ENCODE measurements at places on chromosomes 2 and 18.

DNA sequence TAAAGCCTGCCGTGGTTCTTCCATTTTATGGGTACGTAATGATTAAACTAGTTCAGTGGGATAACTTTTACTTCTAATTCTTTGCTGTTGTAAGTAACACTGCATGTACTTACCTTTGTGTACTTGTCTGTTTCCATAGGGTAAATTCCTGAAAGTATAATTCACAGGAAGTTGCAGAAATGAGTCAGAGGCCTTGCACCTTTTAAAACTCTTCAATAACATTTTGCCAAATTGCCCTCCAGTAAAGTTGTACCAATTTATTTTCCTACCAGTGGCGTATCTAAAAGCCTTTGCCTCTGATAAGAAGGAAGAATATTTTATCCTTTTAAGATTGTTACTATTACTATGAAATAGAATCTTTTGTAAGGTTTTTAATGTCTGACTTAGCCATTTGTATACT is 65.1 kb downstream of the CAB39 start:
- DNase-seq: peak; percentile 60

DNA sequence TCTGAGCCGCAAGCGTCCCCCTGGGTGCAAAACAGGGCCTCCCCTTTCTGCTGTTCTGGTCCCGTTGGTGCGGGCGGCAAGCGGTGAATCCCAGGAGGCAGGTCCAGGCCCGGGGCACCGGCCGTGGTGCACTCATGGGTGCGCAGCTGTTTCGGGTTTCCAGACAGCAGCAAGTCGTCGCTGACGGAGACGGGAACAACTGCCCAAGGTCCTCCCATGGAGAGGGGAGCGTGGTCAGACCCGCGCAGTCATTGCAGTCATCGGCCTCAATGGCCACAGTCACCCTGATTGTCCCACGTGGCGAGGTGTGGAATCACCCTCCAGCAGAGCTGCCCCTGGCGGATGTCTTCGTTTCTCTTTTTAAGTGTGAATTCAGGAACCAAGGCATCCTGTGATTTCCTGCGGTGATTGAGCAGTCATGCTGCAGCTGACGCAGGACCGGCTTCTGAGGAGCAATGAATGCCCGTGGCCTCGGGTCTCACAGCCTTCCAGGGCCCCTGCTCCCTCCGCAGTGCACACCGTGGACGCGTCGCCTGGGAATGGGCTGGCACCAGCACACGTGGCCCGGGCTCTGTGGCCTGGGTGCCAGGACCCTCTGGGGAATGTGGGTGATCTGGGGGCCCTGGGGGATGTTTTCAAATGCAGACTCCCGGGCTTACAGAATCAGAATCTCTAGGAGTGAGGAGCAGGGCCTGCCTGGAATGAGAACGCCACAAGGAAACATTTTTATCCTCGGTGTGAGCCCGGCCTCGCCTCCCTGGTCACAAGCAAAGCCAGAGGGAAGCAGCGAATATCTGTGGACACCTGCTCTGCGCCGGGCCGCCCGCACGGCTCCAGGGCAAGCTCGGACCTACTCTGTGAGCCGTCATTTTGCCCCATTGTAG is 244.2 kb upstream of the SALL3 start:
- DNase-seq: no peak

GRCh38 chr2:85276571-85277118 is 51.1 kb downstream of the TGOLN2 start:
- no peak for DNase-seq

GRCh38 chr2:217150236-217150635 is 290.4 kb upstream of the TNP1 start:
- no peak for DNase-seq

DNA sequence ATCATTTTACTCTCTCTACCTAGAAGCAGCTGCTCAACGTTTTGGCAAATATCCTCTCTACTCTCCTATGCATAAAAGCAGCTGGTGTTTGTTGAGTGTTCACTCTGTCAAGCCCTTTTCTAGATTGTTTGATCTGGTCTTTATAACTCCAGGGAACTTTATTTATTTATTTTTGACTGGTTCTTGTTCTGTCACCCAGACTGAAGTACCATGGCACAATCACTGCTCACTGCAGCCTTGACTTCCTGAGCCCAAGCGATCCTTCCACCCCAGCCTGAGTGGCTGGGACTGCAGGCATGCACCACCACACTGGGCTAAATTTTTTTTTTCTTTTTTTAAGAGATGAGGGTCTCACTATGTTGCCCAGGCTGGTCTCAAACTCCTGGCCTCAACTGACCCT is 12.7 kb downstream of the CATIP start:
- no peak for DNase-seq

- no peak for DNase-seq
Observed at GRCh38 chr2:156017341-156017885, 315.1 kb downstream of the NR4A2 start.

GRCh38 chr2:217386041-217386440 is 526.2 kb upstream of the TNP1 start:
- no peak for DNase-seq

- no peak for DNase-seq
Observed at GRCh38 chr18:24954341-24954740, 397.6 kb downstream of the ZNF521 start.

- DNase-seq: peak; percentile 87
Observed at GRCh38 chr2:204842661-204843485, 297.6 kb downstream of the PARD3B start.

GRCh38 chr2:162333968-162334367 is 10.0 kb upstream of the GCA start:
- DNase-seq: peak; percentile 45

DNA sequence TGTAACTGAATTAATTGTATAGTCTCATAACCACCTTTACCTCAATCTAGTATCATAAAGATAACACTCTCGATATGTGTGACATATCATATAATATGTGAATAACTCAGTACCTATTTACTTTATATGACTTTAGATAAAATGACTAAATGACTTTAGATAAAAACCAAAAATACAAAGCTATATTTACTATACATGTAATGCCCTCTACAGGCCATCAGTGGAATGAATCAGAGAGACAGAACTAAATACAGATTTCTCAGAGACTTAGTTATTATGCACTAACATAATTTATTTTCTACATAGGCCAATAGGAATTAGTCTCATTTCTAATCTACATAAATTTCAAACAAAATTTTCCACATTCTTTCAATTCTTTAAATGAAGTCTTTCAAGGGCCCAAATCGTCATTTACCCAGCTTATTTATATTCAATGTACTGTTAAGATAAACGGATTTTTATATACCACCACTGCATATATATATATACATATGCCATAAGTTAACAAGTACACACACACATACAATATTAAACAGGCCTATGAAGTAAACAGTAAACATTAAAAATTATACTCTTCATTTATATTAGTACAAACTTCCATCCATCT is 219.9 kb downstream of the EXOC6B start:
- peak; percentile 7 for DNase-seq

DNA sequence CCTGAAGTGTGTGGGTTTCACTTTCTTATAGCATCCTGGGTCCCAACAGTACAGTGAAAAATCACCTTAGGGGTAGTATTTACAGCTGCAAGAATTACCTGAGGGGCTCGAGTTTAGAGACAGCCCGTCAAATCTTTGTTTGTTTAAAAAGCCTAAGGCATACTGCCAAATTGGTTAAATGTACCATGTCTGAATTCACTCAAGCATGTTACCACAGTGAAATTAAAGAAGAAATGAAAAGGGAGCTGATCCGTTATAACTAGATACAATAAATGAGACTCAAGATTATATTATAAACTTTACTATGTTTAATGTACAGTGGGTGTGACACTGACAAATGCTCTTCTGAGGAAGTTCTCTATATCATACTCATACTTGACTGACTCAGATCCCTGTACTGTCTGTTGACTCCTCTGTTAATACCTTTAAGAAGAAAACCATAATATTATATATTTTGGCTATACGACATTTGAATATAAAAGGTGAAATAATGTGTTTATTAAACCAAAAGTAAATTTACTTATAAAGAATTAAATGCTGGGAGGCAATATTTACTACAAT is 107.3 kb downstream of the TMEFF2 start:
- DNase-seq: no peak

DNA sequence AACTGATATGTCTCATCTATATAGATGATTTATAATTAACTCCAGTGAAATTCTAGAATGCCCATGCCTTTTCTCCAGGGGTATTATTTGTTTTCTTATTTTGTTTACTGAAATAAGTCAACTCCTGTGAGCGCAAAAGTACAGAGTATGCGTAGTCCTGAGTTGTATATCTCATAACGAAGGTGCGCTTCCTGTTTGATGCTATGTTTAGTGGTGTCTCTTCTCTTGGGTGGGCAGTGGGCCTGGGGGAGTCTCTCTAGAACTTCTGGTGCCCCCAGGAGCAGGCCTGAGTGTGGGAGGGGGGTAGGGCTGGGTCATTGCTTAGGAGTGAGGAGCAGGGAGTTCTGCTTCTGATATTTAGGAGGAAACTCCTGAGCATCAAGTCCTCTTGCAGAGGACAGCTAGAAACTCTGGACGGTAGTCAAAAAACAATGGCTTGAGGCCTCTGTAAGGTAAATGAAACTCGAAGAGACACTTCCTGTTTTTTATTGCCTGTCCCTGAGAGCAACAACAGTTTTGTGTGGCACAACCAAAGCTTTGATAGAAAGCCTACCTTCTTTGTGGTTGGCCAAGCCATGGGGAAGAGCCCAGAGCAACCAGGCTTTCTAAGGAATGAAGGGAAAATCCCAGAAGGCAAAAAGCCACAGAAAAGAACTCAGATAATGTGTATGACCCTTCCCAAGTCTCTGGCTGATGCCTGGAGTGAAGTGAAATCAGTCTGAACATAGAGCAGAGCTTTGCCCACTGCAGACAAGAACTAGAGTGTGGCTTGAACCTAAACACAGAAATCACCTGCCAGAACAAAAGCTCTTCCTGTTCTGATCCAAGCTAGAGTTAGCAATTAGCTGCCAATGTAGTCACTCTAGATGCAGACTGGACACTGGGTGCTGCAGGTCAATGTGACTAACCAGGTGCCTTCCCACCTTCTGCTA is 8.5 kb upstream of the SP140L start:
- DNase-seq: no peak

- no peak for DNase-seq
Observed at GRCh38 chr2:64019975-64020528, 824 bp upstream of the VPS54 start.

DNA sequence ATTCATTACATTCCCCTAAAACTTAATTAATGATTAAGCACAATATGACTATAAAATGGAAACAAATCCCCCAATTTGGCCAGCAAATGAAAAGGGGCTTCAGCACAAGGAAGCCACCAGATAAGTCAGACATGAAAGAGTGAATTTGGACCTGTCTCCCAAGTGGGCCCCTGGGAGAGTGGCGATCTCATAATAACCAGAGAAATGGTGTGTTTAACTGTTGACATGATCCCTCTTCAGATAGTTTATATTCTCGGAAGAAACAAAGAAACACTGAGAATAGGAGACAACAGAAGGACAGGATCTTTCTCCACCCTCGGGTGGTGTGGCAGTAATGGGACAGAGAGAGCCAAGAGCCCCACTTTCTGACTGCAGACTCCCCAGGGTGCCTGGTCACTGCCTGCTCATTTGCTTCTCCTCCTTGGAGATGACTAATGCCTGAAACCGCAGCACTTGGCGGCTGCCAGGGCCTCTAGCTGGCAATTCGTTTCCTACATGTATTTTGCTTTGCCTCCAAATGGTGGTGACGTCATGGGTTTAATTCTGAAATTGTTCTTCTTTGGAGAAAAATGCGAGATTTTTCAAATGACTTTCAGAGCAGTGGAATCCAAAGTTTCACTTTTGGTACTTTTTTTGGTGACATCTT is 46.4 kb upstream of the SPP2 start:
- peak; percentile 96 for DNase-seq

GRCh38 chr2:12501469-12502158 is 215.1 kb upstream of the TRIB2 start:
- DNase-seq: peak; percentile 31

DNA sequence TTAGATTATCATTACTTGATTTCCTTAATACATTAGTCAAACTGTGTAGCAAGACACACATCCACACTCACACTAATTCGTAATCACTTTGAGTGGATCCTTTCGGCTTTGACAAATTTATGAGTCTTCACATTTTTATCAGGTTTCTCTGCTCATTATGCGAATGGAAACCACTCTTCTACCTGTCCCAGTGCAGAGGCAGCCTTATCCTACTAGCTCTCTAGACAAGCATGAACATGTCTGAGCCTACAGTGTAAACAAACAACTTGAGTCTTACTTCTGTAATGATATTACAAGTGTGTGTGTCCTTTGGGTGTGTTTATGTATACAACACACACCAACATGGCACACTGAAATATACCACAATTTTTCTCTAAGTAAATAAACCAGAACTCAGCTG is 361.9 kb upstream of the CHST9 start:
- DNase-seq: no peak

GRCh38 chr2:157364257-157364974 is 38.8 kb upstream of the ERMN start:
- no peak for DNase-seq

- no peak for DNase-seq
Observed at GRCh38 chr2:37619230-37619958, 52.0 kb downstream of the CDC42EP3 start.

DNA sequence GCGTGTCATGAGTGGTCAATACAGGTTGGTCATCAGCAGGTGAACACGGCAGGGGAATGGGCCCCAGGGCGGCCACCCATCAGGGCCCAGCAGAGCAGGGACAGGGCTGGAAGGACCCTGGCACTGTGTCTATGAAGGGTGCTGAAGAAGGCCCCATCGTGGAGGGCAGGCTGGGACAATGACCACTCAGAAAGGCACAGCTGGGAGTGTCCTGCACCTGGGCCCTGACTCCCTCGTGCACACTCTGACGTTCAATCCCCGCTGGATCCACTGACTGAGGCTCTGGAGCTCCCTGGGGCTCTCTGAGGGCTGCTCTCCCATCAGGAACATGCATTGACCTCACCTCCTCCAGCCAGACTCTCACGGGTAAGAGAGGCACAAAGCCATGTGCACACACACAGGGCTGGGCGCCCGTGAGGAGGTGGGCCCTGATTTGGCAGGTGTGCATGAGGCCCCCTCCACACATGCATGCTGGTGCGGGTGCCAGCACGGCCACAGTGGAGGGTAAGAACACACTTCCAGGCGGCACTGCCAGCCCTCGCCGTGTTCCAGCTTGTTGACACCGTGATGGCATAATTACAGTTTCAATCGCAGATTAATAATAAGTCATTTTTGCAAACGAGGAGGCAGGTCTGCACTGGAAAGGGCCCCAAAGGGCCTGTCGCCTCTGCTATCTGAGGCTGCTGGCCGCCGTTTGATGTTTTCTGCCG is 58.5 kb downstream of the SMAD7 start:
- DNase-seq: no peak

DNA sequence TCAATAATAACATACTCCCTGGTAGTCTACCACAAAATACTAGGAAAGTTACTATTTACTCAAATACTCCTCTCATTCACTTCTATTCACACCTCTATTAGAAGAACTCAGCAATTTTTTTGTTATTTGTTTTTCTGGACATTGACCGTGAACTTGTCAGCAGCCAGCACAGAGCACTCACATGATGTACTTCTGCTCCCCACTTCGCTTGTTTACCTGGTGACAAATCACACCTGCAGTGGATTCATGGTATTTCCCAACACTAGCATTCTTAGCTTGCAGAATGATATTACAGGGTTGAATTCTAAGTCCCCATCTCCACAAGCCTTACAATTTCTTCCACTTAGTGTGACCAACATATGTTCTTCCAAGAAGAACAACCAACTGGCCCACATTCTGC is 238.2 kb downstream of the SATB2 start:
- no peak for DNase-seq

Data from EL (cell line).